NCI-H2171 treated with DMSO at 0.1 percent for 48 hours (cell line): ENCODE measurements at places on chromosomes 5 and 9.
A peak's percentile ranks its signal among the peaks of the same experiment; 100 is the strongest.

- no peak for DNase-seq
Measured at GRCh38 chr9:111533099-111533790, 8.3 kb downstream of the ZNF483 start.

- peak; percentile 26 for DNase-seq
Measured at GRCh38 chr5:16866273-16866672, 69.8 kb downstream of the MYO10 start.

DNA sequence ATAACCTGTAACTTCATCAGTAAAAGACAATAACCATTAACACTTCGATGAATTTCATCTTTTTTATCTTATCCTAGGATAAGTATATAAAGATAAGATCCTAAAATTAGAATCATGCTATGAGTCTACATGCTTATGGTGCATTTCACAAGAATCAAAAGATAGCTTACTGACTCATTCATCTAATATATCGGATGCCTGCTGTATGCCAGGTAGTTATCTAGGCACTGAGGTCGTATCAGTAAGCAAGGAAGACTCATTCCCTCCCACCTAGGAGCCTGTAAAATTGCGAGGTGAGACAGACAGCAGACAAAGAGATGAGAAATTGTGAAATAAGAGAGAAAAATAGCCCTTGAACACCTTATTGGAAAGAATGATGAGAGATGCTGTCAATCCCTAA lies 240.6 kb upstream of the ADAMTSL1 start:
- no peak for DNase-seq

DNA sequence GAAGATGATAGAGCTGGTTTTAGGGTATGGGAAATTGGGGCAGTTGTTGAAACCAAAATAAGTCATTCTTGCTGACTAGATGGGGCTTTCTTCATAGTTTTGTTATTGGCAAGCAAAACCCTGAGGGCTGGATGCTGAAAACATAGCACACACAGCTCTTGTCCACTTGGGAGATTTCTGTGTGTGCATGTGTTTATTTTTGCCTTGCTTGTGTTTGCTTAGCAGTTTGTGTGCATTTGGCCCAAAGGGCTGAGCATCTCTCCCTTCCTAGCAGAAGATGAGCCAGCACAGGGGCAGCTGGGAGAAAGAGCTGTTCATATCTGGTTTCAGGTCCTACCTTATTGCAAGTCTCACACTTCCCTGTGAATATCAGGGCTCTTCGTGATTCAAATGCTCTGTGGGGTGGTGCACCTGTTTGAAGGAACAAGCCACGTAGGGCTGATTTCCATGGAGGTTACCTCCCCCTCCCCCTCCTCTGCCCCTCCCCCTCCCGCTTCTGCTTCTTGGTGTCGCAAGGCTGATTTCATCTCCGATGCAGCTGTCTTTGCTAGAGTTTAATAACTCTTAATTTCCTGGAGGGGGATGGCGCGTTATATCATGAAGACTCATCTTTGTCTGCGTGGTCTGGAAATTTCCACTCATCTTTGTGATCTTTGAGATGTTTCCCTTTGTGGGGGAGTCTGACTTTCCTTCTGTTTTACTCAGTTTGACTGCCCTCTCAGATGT lies 296.5 kb downstream of the ARHGAP26 start:
- DNase-seq, result peak; percentile 33

DNA sequence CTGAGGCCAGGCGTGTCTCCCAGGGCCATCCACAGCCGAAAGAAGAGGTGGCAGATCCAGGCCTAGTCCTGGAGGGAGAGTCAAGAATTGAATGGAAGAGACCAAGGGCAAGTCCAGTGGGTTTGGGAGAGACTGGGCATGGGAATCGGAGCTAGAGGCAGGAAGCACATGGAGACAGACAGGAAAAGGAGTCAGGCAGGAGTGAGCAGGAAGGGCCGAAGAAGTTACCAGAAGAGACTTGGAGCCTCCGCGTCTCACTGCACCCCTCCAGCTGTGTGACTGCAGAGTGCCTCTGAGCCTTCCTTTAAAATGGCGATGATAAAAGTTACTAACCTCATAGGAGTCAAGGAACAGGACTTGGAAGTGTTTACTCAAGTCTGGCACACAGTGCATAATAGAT lies 64.4 kb upstream of the ANGPTL2 start:
- DNase-seq, result no peak

DNA sequence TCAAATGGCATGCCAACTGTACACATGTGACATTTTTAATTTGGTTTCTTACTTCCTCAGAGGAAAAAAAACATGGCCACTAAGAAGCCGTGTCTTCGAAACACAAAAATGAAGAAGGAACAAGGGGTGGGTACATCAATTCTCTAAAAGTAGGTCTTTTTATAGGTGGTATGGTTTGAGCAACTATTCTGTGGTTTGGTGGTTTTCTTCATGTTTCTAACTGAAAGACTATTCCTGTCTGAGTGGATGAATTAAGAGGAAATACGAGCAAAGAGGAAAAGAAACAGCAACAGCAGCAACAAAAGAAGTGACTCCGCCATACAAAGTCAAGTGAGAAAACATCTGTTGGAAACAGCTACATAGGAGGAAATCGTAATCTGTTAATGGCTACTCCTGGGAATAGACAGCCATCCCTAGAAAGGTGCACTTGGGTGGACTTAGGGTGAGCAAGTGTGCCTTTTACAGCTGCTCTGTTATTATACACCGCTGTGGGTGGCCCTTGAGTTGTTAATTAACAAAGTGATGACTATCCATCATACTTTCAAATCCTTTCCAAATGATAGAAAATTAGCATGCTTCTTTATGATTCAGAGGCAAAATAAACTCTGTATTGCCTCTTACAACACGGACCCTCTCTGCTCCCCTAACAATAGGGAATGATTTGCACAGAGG lies 575.8 kb downstream of the TLE1 start:
- peak; percentile 57 for DNase-seq

GRCh38 chr5:135269199-135269598 lies 129.8 kb downstream of the MACROH2A1 start:
- DNase-seq, result no peak

GRCh38 chr9:73643379-73644013 lies 491.8 kb downstream of the ANXA1 start:
- no peak for DNase-seq

DNA sequence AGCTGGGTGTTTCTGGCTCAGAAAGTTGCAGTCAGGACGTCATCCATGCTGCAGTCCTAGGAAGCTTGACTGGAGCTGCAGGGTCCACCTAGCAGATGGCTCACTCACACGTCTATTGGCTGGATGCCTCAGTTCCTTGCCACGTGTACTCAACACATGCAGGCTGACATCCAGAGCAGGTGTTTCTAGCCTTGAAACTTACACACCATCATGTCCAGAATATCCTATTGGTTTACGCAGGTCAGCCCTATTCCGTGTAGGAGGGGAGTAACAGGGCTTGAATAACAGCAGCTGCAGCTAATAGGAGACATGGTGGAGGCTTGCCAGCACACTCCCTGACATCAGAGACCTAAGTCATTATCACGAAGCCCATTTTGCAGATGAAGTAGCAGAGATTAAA lies 473.5 kb downstream of the ACTL7B start:
- peak; percentile 90 for DNase-seq

DNA sequence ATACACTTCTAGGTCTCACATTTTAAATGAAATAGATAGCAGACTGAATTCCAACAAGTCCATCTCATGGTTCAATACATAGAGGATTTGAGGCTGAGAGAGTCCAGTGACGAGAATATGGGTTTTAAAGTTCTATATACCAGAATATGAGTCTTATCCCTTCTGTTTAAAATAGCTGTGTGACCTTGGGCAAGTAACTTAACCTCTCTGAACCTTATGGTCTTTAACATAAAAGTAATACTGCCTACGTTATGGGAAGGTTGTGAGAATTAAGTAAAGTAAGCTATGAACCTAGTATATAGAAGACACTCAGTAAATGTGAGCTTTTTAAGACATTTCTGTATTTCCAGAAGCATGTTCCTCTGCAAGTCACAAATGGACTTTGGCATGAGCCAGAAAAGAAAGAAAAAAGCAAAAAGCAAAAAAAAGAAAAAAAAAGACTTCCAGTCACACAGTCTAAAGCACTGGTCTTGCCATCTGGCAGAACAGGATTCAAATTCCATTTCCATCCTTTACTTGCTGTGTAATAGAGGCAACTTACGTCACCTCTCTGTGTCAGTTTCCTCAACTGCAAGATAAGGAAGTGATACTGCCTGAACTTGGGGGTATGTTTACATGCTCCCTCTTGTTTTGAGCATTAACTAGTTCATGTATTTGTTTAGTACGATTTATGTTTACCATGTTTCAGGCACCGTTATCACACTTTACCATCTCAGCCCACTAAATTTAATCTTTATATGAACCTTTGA lies 248.2 kb downstream of the TRIM32 start:
- no peak for DNase-seq

GRCh38 chr9:131227112-131227958 lies 49.0 kb downstream of the FAM78A start:
- peak; percentile 87 for DNase-seq

DNA sequence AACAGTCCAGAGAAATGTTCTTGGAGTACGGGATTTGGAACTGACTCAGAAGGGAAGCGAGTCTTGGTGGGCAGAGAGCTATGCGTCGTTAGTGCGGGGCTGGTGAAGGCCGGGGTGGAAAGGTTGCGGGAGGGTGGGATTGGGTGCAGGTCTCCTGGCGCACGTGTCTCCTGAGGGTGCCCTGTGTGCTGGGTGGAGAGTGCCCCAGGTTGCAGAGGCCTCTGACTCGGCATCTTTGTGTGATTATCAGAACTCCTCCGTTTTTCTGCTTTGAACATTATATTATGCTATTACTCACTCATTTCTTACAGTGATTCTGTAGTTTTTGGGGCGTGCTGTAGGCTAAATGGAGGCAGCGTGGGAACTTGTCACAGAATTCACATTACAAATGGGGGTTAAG lies 11.4 kb downstream of the CEP72 start:
- no peak for DNase-seq

GRCh38 chr5:180589771-180590542 lies 1.3 kb downstream of the SCGB3A1 start:
- DNase-seq, result peak; percentile 1

DNA sequence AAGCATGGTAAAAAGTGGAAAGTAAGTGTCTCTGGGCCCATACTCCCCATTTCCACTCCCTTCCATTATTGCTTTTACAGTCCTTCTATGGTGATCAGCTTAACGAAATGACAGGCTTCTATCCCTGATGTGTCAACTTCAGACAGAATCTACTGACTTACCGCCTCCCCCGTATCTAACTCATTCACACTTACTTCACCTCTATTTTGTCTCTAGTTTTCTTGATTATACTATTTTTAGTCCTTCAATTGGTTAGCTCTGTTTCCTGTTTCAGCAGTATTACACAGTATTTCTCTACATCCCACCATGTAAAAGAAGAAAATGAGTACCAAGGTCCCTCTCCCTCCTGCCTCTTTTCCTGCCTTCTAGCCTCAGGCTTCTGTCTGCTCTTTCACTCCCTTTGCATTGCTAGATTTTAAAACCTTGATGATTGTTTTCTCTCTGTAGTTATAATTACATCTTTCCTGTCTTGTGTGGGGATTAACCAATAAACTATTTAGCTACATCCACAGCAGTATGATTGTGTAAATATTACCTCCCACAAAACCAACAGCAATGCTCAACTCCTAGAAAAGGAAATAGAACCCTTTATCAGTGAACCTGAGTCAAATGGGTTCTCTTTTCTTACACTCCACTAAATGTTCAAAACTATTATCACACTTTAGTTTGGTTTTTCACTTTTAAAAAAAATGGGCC lies 53.4 kb downstream of the GNAQ start:
- no peak for DNase-seq

DNA sequence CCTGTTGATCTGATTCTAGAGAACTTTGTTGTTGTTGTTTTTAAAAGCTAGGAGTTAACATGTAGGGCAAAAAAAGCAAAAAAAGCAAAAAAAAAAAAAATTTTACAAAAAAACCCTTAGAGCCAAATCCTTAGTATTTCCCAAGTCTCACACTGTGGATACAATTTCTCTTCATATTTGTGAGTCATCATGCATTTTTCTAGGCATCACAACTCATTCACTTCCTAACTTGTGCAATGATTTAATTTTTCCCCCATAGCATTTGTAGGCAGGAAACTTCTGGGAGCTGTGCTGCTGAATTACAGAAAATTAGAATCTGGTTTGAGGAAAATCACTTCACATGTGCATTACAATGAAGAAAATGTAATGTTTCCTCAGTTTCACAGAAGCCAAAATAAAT lies 91.9 kb downstream of the MARCHF3 start:
- no peak for DNase-seq

DNA sequence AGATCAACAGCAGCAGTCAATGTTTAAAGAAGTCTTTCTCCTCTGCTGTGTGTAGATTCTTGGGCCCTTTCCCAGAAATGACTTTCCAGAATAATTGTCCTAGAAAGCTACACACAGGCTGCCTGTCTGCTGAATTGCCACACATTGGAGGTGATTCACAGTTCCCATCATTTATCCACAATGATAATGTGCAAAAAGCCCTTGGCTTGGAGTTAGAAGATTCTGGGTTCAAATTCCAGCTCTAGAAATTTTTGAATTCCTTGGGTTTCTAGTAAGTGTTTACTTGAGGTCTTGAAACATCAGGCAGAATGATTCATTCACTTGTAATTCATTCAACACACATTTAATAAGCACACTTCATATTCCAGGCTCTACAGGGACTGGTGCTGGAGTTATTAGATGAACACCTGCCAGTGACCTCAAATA lies 28.6 kb upstream of the EPB41L4B start:
- no peak for DNase-seq

DNA sequence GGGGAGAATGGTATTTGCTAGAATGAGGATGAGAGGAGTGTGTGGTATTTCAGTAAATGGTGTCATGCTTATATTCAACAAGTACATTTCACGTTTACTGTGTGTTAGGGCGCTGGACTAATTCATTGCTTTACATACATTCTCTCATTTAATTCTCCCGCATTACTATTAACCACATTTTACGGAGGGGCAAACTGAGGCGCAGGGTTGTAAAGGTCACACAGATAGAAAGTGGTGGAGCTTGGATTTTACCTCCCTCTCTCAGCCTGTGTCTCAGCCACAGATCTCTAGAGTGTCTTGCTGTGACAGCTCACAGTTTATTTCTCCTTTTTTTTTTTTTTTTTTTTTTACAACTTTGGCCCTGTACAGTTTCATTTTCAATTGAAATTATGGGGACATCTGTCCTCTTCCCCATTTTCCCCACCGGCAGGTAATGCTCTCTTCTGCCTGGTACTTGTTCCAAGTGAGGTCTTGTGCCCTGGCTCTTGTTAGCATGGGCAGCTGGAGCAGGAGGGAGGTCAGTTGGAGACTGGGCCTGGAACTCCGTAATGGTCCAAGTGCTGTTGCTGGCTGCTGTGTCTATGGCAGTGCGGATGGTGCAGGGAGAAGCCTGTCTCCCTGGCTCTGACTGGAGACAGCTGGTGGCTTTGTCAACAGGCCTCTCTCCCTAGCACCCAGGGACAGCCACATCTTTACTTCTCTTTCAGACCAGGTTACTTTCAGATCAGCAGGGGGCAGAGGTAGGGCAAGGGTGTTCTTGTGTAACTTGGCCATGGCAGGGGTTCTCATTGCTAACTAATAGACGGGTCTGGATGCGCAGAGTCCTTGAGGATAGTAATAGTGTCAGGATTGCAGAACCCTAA lies 20.5 kb upstream of the NDST1 start:
- DNase-seq, result peak; percentile 34

DNA sequence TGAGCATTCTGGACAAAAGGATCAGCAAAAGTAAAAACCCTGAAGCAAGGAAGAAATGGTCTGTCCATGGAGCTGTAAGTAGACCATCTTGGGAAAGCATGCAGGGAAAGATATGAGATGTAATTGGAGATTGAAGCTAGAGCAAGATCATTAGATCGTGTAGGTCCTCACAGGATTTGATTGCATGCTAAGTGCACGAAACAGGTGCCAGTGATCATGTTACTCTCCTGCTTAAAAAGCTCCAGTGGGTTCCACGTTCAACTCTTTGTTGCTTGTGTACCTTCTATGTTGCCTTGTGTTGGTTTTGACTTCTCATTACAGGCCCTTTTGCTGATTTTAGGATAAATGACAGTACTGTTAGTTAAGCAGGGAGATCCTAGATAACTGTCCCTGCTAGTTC lies 442.0 kb downstream of the DMRT2 start:
- peak; percentile 70 for DNase-seq
